ENCODE measurements at places on chromosomes 16 and 17.

DNA sequence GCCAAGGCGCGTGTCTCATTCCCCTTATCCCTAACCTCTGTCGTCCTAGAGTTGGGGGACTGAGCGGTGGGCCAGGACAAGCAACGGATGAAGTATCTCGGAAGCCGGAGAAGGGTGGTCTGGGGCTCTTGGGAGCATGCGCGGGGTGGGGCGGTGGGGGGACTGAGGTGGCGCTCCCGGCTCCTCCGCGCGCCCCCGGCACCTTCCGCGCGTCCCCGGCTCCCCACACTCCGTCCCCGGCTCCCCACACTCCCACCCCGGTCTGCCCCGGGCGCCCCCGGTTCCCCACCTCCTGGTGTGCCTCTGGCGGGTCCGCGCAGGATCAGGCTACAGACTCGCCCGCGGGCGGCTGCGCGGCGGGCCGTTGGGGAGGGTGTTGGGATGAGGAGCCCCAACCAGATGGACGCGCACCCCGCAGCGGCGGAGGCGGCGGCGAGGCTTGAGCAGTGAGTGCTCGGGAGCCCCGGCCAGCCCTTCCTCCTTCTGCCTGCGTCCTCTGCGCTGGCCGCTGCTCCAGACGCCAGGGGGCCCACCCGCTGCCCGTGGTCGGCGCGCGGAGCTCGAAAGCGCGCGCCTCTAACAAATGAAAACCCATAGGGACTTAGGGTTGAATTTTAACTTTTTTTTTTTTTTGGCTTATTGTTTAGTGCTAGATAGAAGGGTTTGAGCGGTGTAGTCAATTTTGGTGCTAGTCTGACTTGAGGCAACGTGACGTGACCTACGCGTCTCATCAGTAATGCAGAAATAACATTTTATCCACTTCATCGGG is 5.6 kb upstream of the CRYM start:
- DNase-seq = no peak

DNA sequence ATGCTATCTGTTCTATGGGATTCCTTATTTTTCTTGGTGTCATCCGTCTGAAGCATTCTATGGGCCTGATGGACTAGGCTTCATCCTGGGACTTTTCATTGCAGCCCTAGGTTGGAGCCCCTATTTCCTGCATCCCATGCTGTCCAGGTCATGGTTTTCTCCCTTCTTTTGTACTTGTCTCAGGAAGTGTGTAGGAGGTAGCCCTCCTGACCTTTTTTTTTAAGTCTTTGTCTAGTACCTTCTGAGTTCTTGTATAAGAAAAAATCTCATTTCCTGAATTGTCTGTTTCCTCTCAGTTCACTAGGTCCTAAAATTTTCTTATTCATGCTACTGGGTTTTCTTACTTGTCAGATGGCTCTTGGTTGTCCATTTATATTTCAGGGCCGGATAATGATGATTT is 6.0 kb downstream of the NDEL1 start:
- no peak for DNase-seq

DNA sequence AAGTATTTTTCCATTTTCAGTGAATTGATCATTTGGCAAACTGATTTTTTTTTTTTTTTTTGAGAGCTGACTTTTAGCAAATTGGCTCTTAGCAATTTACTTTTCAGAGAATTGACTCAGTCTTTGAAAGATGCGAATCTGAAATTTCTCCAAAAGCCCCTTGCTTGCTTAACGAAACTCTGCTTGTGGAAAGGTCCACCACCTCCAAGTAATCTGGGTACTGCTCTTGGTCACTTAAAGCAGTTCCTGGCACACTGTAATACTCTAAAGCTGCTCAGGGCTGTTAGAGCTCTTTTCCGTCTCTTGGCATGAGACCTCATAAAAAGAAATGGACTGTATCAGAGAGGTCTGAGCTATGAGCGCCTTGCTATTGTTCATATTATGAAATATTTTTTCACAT is 2.9 kb downstream of the GSDMB start:
- no peak for DNase-seq

DNA sequence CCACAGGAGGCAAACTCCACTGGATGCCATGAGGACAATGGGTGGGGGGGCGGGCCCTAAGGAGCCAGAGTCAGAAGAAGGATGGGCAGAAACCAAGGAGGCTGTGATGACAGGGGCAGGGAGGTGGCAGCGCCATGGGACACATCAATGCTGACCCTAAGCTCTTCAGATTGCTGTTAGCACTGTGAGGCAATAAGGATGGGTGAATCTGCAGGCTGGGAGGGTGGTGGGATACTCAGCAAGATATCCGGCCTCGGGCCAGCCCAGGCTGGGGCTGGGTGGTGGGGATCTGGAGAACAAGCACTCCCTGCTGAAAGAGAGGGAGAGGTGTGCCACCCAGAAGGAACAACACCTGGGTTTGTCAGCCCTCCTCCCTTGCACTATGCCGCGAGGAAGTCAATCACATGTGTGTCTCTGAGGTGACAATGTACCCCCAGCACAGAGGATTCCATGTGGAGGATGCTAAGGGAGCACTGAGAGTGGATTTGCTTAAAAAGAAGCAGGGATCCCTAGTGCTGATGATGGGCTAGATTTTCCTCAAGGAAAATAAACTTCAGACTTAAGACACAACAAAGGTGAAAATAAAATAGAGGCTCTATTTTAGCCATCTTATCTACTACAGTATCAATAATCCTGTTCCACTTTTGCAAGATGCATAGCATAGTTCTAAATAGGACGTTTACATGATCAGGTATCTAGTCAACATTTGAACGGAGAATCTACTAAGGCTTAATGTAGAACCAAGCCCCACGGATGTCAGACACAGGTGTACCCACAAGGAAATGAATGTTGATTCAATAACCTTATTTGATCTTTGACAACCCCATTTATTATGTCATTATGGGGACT is 22.6 kb downstream of the SMPD3 start:
- no peak for DNase-seq

GRCh38 chr17:18315562-18315922 is 449 bp downstream of the SMCR8 start:
- DNase-seq = peak; percentile 67

- DNase-seq = no peak
Measured at GRCh38 chr16:11759163-11759834, 16.6 kb upstream of the TXNDC11 start.

- no peak for DNase-seq
Measured at GRCh38 chr17:9519583-9520272, 55.9 kb downstream of the STX8 start.

All from CD4-positive, alpha-beta T cell treated with Interleukin-4 for 1 hour (primary cell).